NCI-H1092 treated with DMSO at 0.1 percent for 48 hours (cell line): ENCODE measurements at places on chromosomes 12 and 14.

- peak; percentile 81 for DNase-seq
Measured at GRCh38 chr12:54201001-54201794, 12.4 kb upstream of the SMUG1 start.

DNA sequence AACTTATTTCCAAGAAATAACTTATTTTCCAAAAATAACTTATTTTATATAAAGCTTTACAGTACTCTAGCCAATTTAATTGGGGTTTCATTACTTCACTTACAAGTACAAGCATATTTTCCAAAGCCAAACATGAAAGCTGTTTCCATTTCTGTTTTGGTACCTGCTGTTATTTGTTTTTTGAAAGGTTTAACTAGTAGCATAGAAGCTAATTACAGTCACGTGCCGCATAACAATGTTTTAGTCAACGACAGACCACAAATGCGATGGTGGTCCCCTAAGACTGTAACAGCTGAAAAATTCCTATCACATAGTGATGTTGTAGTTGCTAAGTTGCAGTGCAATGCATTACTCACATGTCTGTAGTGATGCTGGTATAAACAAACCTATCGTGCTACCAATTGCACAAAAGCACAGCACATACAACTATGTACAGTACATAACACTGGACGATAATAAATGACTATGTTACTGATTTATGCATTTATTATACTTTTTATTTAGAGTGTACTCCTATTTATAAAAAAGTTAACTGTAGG is 21.7 kb downstream of the PTPN21 start:
- no peak for DNase-seq

GRCh38 chr12:73506611-73507010 is 1031.0 kb upstream of the ATXN7L3B start:
- DNase-seq = no peak

DNA sequence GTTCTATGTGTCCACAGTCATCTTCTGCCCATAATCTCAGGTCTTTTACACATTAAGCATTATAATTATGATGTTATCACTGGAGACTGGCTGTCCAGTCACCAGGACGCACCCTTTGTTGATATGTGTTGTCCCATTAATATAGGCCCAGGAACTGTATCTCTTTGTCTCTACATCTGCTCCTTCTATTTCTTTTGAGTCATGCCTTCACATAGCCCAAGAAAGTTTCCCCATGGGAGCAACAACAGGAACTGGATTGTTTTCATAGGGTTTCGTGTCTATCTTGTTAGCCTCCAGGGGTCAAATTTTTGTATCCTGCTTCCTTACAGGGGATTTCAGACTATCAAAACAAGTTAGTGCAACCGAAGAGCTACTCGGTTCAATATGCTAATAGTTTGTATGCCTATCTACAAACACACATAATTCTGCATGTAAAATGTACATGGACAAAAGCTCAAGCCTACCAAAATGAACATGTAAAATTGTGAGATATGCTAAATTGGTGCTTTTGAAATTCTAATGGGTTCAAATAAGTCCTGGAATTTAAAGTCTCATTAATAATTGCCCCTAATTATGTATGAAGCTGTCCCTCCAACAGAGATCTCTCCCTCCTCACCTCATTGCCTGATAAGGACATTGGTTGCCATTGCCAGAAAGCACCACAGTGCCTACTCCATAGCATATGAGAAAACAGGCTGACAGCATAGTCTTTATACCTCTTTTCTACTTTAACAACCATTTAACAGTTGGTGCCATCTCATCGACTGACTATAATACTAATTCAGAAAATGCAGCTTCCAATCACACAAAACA is 99.8 kb upstream of the DIO2 start:
- no peak for DNase-seq

GRCh38 chr12:91098941-91099340 is 12.4 kb downstream of the LUM start:
- no peak for DNase-seq

- no peak for DNase-seq
Measured at GRCh38 chr14:66543996-66544395, 36.0 kb downstream of the GPHN start.

DNA sequence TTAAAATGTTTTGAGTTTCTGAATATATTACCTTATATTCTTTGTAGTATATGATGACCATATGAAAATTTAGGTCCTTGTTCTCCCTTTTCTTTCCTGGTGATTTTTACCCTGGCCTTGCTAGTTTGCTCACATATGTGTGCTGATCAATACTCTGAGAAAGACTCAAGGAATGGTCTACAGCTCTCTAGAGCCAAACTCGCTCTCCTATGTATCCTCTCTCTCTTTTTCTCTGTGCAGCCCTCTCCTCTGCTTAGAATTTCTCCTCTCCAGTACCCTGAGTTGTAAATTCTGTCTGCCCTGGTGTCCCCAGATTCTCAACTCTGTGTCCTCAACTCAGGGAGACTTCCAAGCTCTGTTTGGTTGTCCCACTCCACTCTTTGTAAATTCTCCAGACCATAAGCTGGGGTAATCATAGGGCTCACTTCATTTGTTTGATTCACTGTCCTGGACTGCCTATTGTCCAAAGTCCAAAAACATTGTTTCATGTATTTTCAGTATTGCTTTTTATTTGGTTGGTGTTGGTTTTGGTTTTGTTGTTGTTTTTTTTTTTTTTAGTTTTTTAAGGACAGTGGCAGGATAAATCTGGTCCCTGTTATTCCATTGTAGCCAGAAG is 41.0 kb downstream of the FOXA1 start:
- DNase-seq = no peak

- no peak for DNase-seq
Measured at GRCh38 chr12:2925322-2925995, 33.7 kb upstream of the TEAD4 start.

DNA sequence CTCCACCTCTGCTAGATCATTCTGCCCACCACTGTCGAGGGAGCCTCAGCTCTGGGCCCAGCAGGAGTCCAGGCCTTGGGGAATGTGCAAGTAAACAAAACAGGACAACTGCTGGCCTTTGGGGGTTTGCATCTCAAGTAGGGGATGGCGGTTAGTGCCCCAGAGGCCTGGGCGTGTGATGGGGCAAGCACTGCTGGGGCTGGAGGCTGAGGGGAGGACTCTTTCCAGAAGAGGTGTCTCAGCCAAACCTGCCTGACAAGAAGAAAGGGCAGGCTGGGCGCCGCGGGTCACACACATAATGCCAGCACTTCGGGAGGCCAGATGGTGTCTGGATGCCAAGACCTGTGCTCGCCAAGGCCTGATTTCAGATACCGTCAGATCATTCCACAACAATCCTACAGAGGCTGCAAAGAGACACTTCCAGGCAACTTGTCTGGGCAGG is 8.6 kb upstream of the ALDH2 start:
- no peak for DNase-seq

- no peak for DNase-seq
Measured at GRCh38 chr12:49017891-49018260, 700 bp downstream of the PRKAG1 start.

- DNase-seq = no peak
Measured at GRCh38 chr14:82328442-82328841, 794.8 kb upstream of the SEL1L start.

DNA sequence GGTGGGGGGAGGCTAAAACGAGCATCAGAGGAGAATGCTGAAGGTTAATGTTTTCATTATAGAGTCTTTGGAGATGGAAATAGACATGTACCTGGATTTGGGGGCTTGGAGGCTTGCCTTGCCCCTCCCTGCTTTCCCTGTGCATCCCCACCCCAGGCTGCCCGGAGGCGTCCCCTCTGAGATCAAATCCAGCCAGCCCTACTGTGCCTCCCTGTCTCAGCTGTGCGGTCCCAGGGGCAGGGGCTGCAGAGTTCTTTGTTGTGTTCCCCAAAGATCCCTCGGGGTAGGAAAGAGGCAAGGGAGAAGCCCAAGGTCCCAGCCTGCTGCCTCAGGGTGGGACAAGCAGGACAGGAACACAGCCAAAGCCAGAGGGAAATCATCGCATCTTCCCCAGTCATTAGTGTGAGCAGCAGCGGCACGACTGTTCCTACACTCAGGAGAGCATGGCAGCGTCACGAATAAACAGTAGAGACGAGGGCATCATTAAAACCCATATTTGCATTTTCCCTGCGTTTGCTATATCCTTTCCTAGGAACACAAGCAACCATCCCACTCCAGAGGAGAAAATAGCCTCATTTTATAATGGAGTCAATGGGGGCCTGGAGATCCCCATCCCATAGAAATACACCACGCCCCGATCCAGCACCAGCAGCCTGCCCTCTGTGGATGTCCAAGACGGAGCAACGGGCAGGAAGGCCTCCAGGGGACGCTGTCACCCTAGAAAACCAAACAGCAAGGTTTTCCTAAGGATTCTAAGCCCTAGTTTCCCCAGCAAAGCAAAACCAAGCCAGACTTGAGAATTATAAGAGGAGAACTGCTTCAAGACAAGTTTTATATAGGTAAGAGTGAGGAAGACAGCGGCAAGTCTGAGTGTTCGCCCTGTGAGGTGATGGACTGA is 32.4 kb downstream of the ANO2 start:
- no peak for DNase-seq

GRCh38 chr12:108985750-108986149 is 35.1 kb downstream of the SVOP start:
- no peak for DNase-seq

GRCh38 chr12:45284096-45284901 is 68.4 kb downstream of the ANO6 start:
- DNase-seq = peak; percentile 28

DNA sequence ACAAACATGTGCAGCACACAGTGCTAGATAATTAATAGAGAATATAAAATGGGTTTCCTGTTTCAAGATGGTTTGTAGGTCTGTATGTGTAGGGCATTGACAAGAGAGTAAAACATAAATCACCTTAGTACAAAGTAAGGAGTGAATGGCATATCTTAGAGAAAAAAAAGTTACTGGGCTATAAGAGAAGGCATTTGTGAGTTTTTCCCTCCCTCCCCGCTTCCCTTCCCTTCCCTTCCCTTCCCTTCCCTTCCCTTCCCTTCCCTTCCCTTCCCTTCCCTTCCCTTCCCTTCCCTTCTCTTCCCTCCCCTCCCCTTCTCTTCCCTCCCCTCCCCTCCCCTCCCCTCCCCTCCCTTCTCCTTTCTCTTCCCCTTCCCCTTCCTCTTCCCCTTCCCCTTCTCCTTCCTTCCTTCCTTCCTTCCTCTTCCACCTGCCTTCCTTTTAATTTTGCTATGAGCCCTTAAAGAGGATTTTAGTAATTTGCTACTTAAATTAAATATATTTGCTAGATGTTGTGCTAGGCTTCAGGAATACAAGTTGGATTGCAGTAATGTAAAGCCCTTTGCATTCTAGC is 57.1 kb downstream of the LRRK2 start:
- DNase-seq = no peak

GRCh38 chr12:23884909-23885308 is 64.6 kb downstream of the SOX5 start:
- no peak for DNase-seq

- no peak for DNase-seq
Measured at GRCh38 chr12:103177639-103178255, 220.3 kb downstream of the ASCL1 start.

DNA sequence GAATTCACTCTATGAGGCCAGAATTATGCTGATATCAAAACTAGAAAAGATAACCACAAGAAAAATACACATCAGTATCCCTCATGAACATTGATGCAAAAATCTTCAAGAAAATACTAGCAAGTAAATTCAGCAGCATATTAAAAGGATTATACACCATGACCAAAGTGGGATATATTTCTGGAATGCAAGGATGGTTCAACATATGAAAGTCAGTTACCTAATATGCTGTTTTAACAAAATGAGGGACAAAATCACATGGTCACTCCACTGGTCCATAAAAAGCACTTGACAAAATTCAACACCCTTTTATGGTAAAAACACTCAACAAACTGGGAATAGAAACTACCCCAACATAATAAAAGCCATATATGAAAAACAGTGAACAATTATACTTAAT is 40.3 kb downstream of the TECPR2 start:
- DNase-seq = no peak

DNA sequence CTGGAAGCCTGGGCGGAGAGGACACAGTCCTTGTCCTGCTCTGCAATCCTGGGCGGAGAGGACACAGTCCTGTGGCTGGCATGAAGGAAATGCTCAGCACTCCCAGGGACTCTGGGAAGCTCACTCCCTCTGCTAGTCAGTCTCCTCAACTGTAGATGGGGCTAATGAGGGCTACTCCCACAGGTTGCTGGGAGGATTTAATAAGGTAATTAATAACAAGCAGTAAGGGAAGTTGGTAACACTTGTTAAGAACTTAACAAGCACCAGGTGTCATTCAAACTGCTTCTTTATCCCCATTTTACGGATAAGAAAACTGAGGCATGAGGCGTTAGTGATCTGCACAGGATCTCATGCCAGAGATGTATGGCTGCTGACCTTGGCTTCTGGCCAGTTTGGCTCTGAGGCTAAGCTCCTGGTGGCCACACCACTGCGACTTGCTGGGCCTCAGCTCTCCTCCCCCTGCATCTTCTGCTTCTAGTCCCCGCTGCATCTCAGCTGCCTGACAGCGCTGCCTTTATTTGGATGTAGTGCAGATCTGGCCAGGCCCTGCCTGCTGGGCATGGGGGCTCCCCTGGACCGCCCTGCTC is 54.1 kb upstream of the BEGAIN start:
- no peak for DNase-seq
